HepG2 (cell line): ENCODE measurements at places on chromosomes 12 and 14. TPM values are rescaled to one million over a fixed set of nuclear protein-coding genes. Genes with fewer than 3 reads are reported as not detected.

Gene BICD1
- total RNA-seq = 4.8 and 5.2 TPM in 2 replicates

Gene ANKS1B
- total RNA-seq = 0.15 TPM in 1 of 2 replicates, not detected in the other

Gene SPIC
- total RNA-seq = not detected in 2 replicates

Gene PARP11
- total RNA-seq = 7.6 and 11.5 TPM in 2 replicates

Gene PPM1H
- total RNA-seq = 38.1 and 42.0 TPM in 2 replicates

GRCh38 chr14:68401317-68401716, 391.6 kb downstream of the ZFP36L1 start:
- no peak overlapping the region for H3K27ac ChIP-seq
- H3K27me3 ChIP-seq = no peaks in the 10 kb centered on the region
- H3K4me3 ChIP-seq = no peak overlapping the region
- no peak for DNase-seq
- no peaks in the 10 kb centered on the region for H3K36me3 ChIP-seq
- peaks cover 16% of the 10 kb centered on the region for H3K4me1 ChIP-seq

DNA sequence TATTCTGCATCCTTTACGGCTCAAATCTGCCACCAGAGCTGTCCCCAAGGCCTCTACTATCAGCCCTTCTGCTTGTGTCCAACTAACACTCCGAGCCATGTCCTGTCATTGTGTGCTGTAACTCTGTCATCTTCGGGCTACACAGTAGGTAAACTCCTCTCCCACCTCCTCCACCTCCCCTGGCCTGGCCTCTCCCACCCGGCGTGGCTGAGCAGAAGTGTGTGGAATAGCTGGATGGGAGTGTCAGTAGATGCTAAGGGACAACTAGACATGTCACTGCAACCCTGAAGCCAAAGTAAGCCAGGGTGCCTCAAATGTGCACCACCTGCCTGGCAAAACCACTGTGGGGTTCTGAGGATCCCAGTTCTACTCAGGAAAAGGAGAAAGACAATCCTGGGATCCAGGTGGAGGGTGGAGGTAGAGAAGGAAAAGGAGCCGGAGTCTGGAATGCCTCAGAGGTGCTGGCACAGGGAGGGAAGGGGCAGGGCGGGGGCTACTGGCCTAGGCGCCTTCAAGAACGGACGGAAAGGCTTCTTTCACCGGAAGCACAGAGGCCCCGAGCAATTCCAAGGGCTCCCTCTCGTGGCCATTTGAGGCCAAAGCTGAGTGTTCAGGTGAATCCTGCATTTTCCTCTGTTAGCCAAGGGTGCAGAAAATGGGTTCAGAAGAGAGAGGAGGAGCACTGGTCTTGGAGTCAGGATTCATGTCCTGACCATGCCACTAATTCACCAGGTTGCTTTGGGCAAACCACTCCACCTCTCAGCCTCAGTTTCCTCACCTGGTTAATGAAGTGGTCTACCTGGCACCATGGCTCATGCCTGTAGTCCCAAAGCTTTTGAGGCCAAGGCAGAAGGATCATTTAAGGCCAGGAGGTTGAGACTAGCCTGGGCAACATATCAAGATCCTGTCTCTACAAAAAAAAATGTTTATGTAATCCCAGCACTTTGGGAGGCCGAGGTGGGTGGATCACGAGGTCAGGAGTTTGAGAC, 20.5 kb upstream of the FAM181A start:
- no peaks in the 10 kb centered on the region for H3K36me3 ChIP-seq
- peak; percentile 59 for DNase-seq
- no peaks in the 10 kb centered on the region for H3K27me3 ChIP-seq

DNA sequence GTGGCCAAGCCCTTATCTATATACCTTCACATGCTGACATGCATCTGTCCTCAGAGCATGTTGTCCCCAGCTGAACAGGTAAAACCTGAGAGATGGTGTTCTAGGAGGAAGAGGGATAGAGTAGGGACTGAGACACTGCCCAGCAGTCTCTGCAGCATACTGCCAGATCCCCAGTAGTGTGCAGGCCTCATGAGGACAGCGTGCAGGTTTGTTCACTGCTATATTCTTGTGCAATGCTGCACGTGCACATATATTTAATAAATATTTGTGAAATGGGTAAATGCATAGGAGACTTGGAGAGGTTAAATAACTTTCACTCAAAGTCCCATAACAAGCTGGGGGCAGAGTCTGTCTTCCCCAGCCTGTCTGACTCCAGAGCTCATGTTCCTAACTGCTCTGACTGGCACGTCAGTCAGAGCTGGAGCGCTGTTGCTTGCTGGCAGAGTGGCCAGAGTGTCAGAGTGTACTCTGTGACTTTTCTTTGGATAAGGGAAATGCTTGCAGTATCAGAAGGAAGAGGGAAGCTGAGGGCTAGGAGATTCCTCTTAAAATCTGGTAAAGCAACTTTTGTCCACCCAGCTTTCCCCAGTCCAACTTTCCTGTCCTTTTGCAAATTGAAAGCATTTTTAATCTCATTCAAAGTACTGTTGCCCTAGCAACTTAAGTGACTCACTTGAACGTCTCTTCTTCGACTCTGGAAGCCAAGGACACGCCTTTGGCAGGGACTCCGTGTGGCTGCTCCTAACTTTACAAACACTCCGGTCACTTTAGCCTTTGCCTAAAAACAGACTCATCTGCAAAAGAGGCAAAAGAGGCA, 14.9 kb upstream of the POLR3B start:
- peak overlapping the region; percentile 38 for H3K27ac ChIP-seq
- no peak overlapping the region for H3K4me3 ChIP-seq
- DNase-seq = peak; percentile 39
- no peaks in the 10 kb centered on the region for H3K36me3 ChIP-seq
- H3K27me3 ChIP-seq = no peaks in the 10 kb centered on the region

DNA sequence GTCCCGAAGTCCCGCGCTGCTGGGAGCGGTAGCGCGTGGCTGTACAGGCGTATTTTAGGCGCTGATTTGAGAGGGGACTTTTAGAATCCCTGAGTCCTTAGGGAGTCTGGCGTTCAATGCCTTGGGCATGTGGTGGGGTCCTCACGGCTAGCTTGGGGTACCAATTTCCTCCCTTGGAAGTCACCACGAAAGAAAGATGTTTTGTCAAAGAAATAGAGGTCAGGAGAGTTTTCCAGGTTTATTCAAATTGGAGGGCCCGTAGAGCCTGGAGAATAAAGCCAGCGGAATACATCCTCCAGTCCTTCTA, 63.9 kb downstream of the KLHL28 start:
- no peaks in the 10 kb centered on the region for H3K27me3 ChIP-seq
- H3K27ac ChIP-seq = peak overlapping the region; percentile 98
- peak overlapping the region; percentile 83 for H3K4me3 ChIP-seq

DNA sequence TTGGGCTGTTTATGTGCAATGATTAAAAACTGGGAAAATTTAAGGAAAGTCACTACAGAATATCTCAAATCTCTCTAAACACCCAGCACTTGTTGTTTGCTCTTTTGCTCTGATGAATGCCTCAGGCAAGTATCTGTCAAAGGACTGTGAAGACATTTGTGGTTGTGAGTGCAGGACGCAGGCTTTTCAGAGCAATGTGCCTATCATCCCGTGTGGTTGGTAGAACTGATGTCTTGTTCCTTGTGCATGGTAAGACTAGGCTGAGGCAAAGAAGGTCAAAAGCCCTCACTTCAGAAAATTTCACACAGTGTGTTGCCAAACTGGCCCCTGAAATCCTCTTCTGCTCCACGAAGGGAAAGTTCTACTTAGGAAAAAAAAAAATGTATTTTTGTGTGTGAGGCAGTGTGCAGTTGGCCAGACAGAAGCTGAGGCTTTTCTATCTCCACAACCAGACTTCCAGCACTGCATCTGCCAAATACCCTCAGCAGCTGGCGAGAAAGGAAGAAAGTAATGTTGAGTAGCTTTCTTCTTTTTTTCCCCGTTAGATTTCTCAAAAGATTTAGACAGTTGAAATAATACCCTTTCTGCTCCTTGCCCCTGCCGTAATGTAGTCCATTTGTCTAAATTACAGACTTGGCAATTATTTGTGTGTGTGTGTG, 1103.1 kb downstream of the VRK1 start:
- no peaks in the 10 kb centered on the region for H3K27me3 ChIP-seq
- no peak overlapping the region for H3K4me3 ChIP-seq
- DNase-seq = no peak
- no peak overlapping the region for H3K27ac ChIP-seq

DNA sequence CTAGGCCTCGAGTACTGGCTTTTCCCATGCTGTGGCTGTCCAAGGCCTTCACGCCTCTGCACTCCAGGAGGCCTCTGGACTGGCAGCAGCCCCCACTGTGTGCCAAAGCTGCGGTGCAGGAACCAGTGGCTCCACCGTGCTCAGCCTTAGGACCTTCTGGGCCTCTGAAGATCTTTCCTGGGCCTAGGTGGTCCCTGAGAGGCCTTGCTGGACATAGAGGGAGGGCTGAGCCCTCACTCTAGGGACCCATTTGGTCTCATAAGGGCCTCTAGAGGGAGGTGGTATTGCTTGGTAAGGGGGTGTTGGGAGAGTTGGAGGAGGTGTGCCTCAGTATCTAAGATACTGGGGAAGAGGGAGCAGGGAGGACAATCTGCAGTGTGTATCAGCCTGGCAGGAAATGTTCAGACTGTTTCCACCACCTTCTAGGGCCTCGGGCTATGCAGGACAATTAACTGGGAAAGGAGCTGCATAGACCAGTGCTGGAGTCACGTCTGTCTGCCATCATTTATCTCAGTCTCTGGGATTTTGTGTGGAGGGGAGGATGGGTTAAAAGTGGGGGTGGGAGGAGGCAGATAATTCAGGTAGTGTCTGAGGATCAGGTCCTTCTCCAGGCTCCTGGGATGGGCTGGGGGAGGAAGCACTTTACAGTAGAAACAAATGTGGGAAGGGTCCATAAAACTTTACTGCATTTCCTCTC, 2.9 kb downstream of the HOXC5 start:
- H3K27ac ChIP-seq = no peak overlapping the region
- no peak overlapping the region for H3K4me3 ChIP-seq
- DNase-seq = no peak
- peaks cover 74% of the 10 kb centered on the region for H3K27me3 ChIP-seq
- peaks cover 7% of the 10 kb centered on the region; the same call in 1 of the 2 replicates for H3K4me1 ChIP-seq

DNA sequence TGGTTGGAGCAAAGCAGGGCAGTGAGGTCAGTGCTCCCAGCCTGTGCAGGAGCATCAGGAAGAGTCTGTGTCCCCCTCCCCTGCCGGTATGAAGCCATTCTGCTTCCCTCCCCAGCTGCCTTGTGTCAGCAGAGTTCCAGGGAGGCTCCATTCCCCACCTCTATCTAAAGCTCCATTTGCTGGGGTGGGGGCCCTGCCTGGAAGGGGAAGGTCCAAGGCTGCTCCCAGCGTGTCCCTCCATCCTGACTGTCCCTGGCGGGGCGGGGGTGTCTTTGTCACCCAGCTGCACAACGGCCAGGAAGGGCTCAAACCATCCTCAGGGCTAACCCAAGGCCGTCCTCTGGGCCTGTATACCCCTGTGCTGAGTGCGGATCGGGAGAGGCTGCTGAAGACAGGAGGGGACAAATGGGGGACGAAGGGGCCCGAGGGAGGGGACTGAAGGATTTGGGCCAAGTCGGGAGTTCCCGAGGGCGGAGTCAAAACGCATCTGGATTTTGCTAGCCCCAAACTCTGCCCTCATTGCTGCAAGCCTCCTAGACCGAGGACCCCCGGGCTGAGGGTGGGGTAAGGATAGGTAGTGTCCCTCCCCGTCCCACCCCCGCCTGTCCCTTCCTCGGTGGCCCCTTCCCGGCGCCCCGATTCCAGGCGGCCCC, 748 bp upstream of the ACVRL1 start:
- no peaks in the 10 kb centered on the region for H3K36me3 ChIP-seq
- H3K27me3 ChIP-seq = peaks cover 2% of the 10 kb centered on the region

- H3K4me1 ChIP-seq = peaks cover 15% of the 10 kb centered on the region
- H3K27ac ChIP-seq = no peak overlapping the region
- no peaks in the 10 kb centered on the region for H3K36me3 ChIP-seq
- peak; percentile 54 for DNase-seq
Measured at GRCh38 chr12:79886917-79887519, 47.9 kb downstream of the PPP1R12A start.

DNA sequence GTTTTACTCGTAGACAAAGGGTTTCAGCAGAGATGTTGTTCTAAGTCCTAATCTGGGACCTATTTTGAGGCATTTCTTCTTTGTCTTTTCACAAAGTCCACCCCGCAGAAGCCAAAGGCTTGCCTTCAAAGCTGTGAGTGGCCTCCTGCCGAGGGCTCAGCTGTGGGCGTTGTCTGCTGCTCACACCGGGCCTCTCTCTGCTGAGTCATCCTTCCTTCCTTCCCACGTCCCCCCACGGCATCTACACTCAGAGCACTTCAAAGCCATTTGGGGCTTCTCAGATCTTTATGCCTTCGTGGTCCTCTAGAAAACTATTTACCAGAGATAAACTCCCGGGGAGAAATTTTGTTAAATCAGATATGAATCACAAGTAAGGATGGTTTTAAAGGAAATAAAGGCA, 115.9 kb upstream of the TMPO start:
- DNase-seq = peak; percentile 43
- H3K4me3 ChIP-seq = no peak overlapping the region
- H3K4me1 ChIP-seq = peaks cover 34% of the 10 kb centered on the region
- H3K36me3 ChIP-seq = no peaks in the 10 kb centered on the region
- H3K27ac ChIP-seq = no peak overlapping the region

- no peaks in the 10 kb centered on the region for H3K4me1 ChIP-seq
- no peaks in the 10 kb centered on the region for H3K27me3 ChIP-seq
- no peak for DNase-seq
Measured at GRCh38 chr12:126157575-126157966, 1092.3 kb downstream of the AACS start.

- H3K4me3 ChIP-seq = no peak overlapping the region
- no peaks in the 10 kb centered on the region for H3K36me3 ChIP-seq
- no peaks in the 10 kb centered on the region; the same call in 1 of the 2 replicates for H3K27me3 ChIP-seq
- H3K4me1 ChIP-seq = no peaks in the 10 kb centered on the region
- no peak for DNase-seq
Measured at GRCh38 chr12:68479261-68479895, 131.3 kb upstream of the RAP1B start.

- DNase-seq = peak; percentile 33
- H3K4me1 ChIP-seq = peaks cover 11% of the 10 kb centered on the region
- no peak overlapping the region for H3K27ac ChIP-seq
- H3K27me3 ChIP-seq = no peaks in the 10 kb centered on the region
- H3K36me3 ChIP-seq = no peaks in the 10 kb centered on the region
- H3K4me3 ChIP-seq = no peak overlapping the region
Measured at GRCh38 chr14:81990312-81990761, 456.7 kb upstream of the SEL1L start.

DNA sequence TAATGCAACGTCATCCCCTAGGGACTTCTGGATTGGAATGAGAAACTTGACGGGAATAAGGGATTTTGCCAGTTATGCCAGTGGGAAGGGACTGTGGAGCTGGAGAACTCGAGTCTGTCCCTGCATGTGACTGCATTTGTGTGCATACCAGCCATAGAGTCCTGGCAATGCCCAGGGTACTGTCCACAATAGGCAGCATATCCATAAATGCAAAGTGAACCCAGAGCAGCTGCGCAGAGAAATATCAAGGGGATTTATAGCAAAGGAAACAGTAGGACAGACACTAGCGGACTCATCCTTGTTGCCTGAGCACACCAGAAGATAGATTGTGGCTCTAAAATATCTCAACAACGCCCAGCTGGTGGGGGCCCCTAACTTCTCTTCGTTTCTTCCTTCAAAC, 247.1 kb upstream of the SRRM4 start:
- H3K4me3 ChIP-seq = no peak overlapping the region
- DNase-seq = no peak
- H3K4me1 ChIP-seq = peaks cover 27% of the 10 kb centered on the region

- no peaks in the 10 kb centered on the region for H3K4me1 ChIP-seq
- peaks cover 23% of the 10 kb centered on the region for H3K36me3 ChIP-seq
- H3K27me3 ChIP-seq = no peaks in the 10 kb centered on the region
- peak; percentile 56 for DNase-seq
Measured at GRCh38 chr12:56206452-56207166, 15.1 kb downstream of the RNF41 start.

- no peaks in the 10 kb centered on the region for H3K27me3 ChIP-seq
- H3K27ac ChIP-seq = no peak overlapping the region
- peaks cover 1% of the 10 kb centered on the region for H3K4me1 ChIP-seq
- H3K36me3 ChIP-seq = peaks cover 4% of the 10 kb centered on the region; the same call in 1 of the 2 replicates
- H3K4me3 ChIP-seq = no peak overlapping the region
Measured at GRCh38 chr12:68769941-68770340, 24.0 kb downstream of the SLC35E3 start.

- H3K4me1 ChIP-seq = no peaks in the 10 kb centered on the region
- no peak overlapping the region for H3K27ac ChIP-seq
- no peaks in the 10 kb centered on the region for H3K36me3 ChIP-seq
Measured at GRCh38 chr12:53333845-53334244, 2.3 kb downstream of the SP7 start.
